Pulmonary artery endothelial cell (primary cell): ENCODE measurements at places on chromosomes 11 and 22. TPM values are rescaled to one million over a fixed set of nuclear protein-coding genes. Genes with fewer than 3 reads are reported as not detected.

- DNase-seq = no peak
Measured at GRCh38 chr11:83706566-83706965, 420.4 kb upstream of the CCDC90B start.

Gene ZNF74
- total RNA-seq = 12.7 and 13.1 TPM in 2 replicates

- no peak for DNase-seq
Measured at GRCh38 chr11:61258546-61258945, 17.6 kb downstream of the PGA5 start.

Gene GPR83
- not detected in 2 replicates for total RNA-seq

GRCh38 chr11:46075928-46076327 lies 45.3 kb downstream of the PHF21A start:
- no peak for DNase-seq
